ENCODE measurements at places on chromosomes 12 and 14.

DNA sequence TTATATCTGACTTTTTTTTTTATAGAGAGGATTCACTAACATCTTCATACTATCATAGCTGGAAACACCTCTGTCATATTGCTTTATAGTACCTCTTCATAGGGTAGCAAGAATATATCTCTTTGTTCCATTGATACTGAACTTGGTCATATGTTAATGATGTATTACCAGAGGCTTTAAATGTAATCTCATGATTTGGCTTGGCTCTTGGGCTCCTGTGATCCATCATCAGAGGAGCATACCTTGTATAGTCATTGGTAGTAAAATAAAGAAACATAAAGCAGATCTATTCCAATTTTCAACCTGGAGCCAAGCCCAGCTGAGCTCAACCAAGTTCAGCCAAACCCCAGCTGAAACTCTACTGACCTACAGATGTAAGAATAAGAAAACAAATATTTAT lies 43.2 kb upstream of the GRIN2B start:
- no peak for DNase-seq

DNA sequence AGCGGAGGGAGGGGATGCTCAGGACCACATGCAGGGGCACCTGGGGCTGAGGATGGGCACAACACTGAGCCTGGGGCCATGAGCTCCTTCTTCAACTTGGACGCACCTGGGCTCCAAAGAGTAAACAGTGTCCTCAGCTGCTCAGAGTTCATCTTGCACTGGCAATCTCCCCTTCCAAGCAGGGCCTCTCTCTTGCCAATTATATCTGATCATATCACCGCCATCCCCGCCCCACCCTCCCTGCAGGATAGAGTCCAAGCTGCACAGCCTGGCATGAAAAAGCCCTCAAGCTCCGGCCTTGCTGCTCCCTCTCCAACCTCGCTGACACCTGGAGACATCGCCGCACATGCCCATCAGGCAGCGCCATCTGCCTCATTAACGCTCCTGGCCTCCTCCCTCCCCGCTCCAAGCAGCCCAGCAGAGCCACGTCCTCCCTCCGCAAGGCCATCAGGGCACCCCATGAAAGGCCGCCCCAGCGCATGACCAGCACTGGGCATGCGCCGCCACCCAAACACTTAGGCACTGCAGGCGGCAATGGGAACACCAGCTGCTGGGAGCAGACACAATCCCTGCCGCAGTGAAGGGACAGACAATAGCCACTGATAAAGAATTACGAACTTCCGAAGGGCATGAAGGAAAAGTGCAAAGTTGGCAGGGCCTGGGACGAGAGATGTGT lies 88.8 kb downstream of the CHGA start:
- no peak for DNase-seq

- DNase-seq, result no peak
These were observed 15.7 kb upstream of the STON2 start for GRCh38 chr14:81415781-81416180.

DNA sequence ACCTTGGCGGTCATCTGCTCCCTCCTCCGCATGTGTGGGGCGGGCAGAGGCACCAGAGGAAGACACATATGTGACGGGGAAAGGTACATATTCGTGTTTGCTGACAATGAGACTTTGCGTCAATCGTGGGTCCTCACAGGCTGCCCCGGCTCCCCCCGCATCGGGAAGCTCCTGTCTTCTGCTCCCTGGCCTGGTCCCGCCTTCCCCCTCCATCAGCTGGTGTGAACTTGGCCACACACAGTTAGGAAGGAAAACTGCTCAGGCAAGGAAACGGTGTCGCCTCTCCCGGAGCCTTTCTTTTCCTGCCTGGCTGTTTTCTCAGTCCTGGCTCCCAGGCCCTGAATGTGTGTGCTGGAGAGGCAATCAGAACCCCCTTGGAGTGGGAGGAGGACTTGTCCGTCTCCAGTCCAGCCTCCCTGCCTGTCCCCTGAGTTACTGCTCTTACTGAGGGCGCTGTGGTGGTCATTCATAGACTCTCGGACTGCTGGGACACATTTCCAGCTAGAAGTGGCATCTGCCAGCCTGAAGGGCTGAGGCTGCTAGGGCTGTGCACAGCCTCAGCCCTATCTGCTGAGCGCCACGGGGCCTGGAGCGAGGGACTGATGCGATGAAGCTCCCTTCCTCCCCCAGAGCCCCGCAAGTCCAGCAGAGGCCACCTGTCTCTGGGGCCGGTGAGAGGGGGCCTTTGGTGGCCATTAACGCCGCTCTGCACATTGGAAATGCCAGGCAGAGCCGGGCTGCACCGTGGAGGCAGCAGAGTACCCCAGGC lies 44.2 kb upstream of the TSPAN9 start:
- DNase-seq, result no peak

DNA sequence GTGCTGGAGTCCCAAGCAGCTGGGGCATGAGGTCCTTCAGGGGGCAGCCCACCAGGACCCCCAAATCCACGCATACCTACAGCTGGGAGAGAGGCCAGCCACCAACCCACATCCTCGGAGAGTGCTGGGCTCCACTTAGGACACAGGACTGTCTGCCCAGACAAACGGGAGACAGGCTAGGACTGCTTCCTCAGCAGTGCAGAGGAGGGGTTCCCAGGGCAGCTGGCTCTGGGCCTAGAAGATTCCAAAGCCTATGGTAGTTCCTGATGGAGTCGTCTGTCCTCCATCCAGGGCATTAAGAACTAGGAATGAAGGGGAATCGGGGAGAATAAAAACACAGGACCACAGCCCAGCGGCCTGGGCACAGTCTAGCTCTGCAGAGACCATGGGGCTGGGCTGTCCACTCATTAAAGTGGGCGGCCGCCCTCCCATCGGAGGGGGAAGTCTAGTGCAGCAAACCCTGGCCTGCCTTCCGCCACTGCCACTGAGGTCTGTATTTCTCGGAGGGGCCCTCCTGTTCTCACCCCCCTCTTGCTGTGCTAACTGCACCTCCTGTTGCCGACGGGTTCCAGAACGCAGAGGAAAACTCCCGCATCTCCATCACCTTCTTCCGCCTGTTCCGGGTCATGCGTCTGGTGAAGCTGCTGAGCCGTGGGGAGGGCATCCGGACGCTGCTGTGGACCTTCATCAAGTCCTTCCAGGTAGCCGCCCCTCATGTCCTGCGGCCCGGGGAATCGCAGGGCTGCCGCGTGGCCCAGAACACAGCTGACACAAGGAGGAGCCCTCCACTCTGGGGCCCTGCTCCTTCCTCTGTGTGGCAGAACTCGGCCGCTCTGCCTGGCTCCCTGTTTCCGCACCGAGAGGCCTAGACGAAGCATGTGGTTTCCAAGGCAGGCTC lies 143.5 kb upstream of the FKBP4 start:
- DNase-seq, result no peak

GRCh38 chr12:3145033-3145432 lies 67.9 kb downstream of the TSPAN9 start:
- no peak for DNase-seq

- DNase-seq, result no peak
These were observed 54.2 kb downstream of the PPP1R36 start for GRCh38 chr14:64604001-64604400.

- DNase-seq, result no peak
These were observed 58.1 kb downstream of the DAAM1 start for GRCh38 chr14:59246566-59246965.

- DNase-seq, result no peak
These were observed 72.5 kb downstream of the TMEM132D start for GRCh38 chr12:129831294-129831693.

- DNase-seq, result no peak
These were observed 113.8 kb downstream of the EGLN3 start for GRCh38 chr14:33836900-33837577.

GRCh38 chr14:32022938-32023466 lies 54.1 kb upstream of the ARHGAP5 start:
- DNase-seq, result no peak

DNA sequence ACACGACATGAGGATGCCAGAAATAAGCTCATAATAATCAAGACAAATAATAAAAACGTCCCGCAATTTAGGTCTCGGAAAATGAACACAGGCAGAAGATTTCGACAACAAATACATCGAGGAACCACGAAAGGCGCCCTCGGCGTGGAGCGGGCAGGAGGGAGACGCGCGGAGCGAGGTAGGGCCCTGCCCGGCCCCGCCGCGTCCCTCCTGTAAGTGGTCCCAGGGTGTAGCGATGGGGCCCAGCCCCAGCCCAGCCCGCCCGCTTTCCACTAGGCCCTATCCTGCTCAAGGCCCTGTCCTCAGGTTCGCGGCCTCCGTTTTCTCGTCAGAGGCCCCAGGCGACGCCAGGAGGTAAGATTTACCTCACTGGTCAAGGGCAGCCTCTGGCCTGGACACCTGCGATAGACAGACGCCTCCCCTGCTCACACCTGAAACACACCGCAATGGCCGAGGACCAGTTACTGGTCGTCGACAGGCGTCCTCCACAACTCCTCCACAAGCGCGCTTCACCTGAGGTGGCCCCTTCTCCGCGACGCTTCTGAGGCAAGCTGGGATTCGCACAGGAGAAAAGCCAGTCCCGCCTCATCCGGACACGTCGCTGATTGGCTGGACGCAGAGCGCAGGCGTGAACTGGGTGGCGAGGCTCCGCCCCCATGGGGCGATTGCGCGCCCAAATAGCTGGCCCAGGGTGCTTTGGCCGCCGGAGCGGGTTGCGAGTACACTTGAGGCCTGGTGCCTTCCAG lies at the start of gene SYCP3:
Gene SYCP3, minus strand, starts transcription at position 543 of the 746 bp plus-strand sequence. CDS start 1,527 bp downstream, outside the sequence.
- no peak for DNase-seq

- no peak for DNase-seq
These were observed 61.4 kb upstream of the PNMA1 start for GRCh38 chr14:73775339-73776193.

GRCh38 chr12:92560713-92561542 lies 141.9 kb upstream of the PLEKHG7 start:
- no peak for DNase-seq

DNA sequence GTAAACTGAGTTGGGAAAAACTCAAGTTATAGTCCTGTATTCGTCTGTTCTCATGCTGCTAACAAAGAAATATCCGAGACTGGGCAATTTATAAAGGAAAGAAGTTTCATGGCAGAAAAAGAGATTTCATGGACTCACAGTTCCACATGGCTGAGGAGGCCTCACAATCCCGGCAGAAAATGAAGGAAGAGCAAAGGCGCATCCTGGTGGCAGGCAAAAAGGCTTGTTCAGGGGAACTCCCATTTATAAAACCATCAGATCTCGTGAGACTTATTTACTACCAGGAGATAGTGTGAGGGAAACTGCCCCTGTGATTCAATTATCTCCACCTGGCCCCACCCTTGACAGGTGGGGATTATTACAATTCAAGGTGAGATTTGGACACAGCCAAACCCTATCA lies 292.6 kb upstream of the SYT1 start:
- DNase-seq, result no peak

DNA sequence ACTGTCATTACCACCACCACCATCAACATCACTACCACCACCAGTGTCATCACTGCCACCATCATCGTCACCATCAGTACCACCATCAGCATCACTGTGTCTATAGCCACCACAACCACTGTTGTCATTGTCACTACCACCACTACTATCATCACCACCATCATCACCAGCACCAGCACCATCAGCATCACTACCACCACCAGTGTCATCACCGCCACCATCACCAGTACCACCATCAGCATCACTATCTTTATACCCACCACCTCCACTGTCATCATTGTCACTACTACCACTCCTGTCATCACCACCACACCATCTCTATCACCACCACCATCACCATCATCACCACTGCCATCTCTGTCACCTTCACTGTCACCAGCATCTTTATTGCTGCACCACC lies 60.6 kb downstream of the BEGAIN start:
- DNase-seq, result no peak

GRCh38 chr14:89746654-89747053 lies 207.9 kb downstream of the EFCAB11 start:
- no peak for DNase-seq

DNA sequence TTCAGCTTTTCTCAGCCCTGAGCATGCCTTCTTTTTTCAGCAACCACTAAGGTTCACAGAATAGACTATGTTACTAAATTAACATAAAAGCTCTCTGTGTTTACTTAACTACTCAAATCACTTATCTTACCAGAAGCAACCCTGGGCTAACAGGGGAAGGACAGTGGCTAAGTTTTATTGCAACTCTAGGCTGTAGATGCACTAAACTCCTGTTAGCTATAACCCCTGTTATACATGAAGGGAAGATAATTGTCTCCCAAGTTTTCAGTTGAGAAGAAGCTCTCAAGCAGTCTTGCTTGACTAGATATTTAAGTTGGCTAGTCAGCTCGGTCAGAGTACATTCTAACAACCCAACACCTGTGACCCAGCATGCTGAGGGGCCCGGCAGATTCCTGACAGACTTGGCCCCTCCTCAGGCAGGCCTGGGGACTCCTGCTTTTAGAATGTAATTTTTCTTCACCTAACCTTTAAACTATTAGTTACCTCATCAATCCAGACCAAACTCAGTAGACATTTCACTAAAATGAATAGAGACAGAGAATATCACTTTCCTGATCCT lies 464.5 kb downstream of the EGLN3 start:
- DNase-seq, result no peak

DNA sequence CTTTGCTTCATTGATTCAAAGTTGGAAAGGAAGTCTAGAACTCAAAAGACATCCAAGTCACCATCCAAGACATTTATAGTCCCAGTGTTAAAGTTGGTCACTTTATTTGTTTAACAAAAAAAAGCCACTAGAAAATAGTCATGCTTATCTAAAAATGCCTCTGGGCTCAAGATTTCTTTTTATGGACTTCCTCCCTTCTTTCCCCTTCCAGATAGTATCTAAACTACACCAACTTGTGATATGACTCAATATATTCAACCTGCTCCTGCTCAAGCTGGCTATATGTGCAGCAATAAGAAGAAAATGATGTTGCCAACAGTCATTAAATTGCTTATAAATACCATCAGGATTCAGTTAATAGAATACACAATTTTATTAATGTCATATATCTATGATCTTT lies 1177.1 kb downstream of the FLRT2 start:
- DNase-seq, result no peak

DNA sequence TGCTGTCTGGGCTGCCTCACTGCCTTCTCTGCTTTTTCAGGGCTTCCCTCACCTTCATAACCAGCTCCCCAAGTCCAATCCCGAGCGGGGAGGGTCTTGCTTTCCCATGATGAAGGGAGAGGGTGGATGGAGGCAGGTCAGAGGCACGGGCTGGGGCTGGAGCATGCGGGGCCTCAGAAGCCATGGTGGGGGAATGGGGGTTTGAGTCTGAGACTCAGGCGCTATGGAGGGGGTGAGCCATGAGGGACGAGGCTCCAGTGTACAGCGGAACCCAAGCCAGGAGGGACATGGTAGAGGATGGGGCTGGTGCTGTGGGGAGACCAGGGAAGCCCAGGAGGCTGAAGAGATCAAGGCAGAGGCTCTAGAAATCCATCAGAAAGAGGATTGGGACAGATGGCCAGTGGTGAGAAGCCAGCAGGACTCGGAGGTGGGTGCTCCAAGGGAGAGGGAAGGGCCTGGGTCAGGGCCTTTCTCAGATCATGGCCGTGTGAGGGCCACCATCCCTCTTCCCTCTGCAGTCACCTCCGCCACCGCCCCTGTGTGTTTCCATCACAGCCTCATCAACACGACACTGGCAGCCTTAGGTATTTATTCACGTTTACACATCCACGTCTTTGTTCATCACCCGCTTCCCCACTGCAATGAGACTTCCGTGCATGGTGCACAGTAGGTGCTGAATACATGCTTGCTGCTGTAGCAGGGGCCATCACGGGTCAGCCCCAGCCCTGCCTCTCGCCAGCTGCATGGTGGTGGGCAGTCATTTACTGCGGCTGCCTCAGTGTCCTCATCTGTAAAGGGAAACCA lies 144.7 kb downstream of the ADGRD1 start:
- no peak for DNase-seq

- DNase-seq, result no peak
These were observed 116.7 kb upstream of the MYL2 start for GRCh38 chr12:111037047-111037446.

GRCh38 chr12:57127101-57127725 lies 1.1 kb upstream of the LRP1 start:
- no peak for DNase-seq

GRCh38 chr14:100767788-100768536 lies 41.3 kb downstream of the DLK1 start:
- DNase-seq, result no peak

Measured in stimulated activated CD4-positive, alpha-beta T cell treated with anti-CD3 and anti-CD28 coated beads, TNF-alpha, amount 100 ng/mL, for 48 hours (primary cell).